Left ventricle myocardium superior (tissue), 1 donor: ENCODE measurements at places on chromosomes 5 and 9.

- no peak for DNase-seq
Observed at GRCh38 chr5:82362636-82363035, 84.5 kb upstream of the RPS23 start.

DNA sequence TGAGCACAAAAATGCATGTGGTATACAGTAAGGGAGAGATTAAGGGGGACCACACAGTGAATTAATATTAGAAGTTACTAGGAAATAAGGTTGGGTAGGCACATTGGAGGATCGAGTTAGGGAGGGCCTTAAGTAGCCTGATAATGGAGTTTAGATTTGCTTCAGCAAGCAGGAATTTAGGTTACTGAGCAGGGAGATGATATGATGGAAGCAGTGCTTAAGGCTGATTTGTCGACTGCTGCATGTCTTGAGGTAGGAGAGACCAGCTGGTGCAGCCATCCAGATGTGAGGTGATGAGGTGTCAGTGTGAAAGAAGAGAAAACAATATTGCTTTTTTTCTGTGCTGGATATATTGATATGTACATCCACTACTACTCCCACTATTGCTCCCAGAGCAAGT is 55.2 kb upstream of the ACTBL2 start:
- DNase-seq, result no peak

GRCh38 chr5:79436821-79437220 is 77.1 kb downstream of the HOMER1 start:
- no peak for DNase-seq

GRCh38 chr9:93893899-93894690 is 61.1 kb downstream of the BARX1 start:
- no peak for DNase-seq

DNA sequence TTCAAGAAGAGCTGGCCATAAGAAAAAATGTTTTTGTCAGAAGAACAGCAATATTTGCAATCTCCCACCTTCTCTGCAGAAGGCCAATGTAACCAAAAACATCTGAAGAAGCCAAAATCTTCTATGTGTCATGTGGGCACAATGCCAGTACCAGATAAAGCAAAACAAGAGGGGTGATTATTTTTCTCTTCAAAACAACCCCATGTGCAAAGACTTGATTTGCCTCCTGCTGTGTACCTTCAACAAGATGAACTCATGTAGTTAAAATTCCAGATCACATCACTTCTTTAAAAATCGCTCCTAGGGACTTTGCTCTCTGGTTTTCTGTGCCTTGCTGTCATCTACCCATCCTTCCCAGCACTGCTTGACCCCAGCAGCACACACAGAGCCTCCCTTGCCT is 134.0 kb upstream of the MAP3K1 start:
- no peak for DNase-seq

- no peak for DNase-seq
Observed at GRCh38 chr5:156594406-156594805, 255.7 kb upstream of the PPP1R2B start.

GRCh38 chr5:139975306-139975705 is 67.8 kb downstream of the NRG2 start:
- DNase-seq, result no peak

DNA sequence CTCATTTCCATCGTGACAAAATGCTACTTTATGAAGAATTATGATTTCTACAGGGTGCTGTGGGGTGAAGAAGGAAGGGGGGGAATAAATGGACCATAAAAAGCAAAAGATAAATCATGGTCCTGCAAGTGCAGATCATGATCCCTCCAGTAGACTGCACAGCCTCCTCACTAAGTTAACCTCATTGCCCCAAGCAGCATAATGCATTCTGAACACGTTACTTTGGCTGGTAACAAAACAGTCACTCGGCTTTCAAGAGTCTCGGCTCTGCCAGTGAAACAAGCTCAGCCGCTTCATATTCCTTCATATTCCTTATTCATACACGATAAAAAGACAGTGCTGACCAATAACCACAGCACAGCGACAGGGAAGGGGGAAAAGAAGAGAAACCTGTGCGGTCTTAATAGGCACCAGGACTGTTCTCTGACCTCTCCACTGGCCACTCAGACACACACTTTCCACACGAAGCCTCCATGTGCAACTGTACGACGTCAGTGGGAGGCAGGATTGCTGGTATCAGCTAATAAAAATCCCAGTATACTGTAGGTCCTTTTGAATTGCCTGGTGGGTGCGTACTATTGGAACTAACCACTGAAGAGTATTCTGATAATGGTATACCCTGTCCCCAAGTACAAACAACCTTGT is 60.5 kb downstream of the ANKH start:
- no peak for DNase-seq

DNA sequence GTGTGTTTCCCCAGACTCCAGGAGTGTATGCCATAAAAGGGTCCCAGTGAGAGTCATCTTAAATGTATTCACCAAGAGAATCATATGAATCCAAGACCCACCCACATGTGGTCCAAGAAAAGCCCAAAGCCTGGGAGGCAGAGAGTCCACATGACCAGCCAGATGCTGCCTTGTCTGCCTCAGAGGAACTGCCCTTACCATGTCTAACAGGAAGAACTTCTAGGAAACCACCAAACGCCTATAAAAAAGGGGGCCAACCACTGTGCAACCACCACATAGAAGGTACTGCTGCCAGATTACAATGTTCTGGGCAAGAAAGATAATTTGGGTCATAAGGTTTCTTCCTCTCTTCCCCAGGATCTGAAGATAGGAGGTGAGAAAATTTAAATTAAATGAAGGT is 129.8 kb upstream of the SLC24A2 start:
- no peak for DNase-seq

DNA sequence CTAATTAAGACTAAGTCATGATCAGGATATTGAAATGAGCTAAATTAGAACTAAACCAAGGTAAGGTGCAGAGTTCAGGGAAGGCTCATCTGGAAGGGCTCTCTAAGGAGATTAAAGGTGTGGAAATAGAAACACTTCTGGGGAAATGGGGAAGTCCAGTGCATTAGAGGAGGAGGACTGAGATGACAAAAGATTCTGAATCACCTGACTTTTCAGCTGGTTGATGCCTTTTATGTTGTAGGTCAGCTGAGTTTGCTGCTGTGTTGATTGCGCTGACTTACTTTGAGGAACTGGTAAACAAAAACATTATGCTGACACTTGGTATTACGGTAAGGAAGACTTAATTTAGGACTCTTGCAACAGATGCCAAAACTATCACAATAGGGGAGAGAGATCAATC is 23.8 kb downstream of the IFNA5 start:
- no peak for DNase-seq

- DNase-seq, result no peak
Observed at GRCh38 chr5:8157320-8157822, 288.4 kb downstream of the MTRR start.

DNA sequence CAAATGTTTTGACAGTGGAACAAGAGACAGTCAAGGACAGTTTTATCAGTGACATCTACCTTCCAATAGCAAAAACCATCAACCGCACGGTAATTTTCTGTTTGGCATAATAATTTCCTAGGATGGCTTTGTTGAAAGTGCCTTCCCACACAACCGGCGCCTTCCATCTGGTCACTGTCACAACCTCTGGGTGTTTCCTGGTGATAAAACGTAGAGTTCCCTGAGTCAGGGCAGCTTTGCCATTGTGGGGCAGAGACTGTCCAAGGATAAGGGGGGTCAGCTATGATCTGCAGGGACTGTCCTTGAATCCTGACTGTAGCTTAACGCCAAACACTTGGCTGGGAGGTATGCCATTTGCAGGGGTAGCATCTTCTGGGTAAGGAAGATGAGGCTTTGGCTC is 47.6 kb downstream of the GGTA1 start:
- DNase-seq, result no peak

- DNase-seq, result no peak
Observed at GRCh38 chr9:98980291-98980690, 36.6 kb downstream of the COL15A1 start.

DNA sequence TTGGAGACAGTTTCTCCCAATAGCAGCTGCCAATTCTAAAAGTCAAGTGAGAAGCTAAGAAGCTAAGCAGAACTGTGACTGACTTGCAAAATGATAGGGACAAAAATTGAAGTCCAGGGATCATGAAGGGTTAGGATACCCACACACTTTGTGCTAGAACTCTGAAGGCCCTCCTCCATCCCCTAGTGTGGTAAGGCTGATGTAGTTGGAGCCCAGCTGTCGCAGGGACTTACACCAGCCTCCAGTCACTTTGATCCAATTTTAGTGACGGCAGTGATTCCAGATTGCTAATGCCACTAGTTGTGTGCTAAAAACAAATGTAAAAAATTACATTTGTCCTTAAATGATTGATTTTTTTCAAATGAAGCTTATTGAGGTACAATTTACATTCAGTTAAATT is 742.7 kb upstream of the ZNF608 start:
- no peak for DNase-seq

DNA sequence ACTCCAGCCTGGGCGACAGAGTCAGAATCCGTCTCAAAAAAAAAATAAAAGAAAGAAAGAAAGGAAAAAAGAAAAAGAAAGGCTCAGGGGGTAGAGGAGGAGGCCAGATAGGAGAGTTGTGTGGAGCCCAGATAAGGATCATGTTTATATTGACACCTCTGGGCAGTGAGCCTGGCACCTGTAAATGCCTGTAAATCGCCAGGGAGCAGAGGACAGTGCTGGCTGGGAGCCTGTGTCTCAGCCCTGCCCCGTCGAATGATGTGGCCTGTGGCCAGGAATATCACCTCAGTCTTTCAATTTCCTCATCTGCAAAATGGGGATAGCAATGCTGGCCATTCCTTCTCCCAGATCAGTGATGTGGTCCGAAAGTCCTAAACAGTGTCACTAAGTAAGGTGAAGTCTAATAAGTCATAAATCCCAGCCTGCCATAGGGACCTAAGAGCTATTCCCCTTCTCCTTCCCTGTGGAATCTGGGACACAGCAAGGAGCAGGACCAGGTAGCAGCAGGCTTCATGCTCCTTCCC is 10.3 kb upstream of the ABO start:
- no peak for DNase-seq

- DNase-seq, result no peak
Observed at GRCh38 chr5:154618696-154619095, 136.5 kb upstream of the LARP1 start.

DNA sequence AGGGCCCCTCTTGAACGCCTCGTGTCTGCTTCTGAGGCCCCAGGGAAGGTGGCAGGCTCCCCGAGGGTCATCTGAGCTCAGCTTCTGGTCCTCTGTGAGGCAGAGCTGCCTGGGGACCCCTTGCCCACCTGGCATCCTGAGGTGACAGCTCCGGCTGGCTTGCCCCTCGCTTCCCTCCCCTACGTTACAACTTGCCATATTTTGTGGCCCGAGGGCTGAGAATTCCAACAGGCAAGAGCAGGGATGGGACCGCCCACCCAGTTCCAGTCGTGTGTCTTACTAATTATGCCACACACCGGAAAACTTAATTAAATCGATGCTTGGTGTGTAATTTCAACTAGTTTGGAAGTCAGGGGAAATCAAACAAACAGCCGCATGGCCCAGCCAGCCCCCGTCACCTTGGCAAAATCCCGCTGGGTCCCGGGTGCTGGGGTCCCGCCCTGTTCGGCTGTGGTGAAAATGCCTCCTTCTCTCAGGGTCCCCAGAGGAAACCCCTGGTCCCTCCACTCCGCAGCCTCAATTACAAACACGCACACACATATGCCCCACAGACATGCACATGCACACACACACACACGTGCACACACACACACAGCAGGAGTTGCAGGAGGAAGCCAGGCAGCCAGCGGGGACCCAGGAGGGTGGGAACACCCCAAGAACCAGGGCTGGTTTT is 221.0 kb upstream of the IER5L start:
- peak; percentile 17 for DNase-seq

GRCh38 chr9:108671794-108672193 is 184.0 kb downstream of the ACTL7B start:
- no peak for DNase-seq

GRCh38 chr5:83368319-83368718 is 103.2 kb upstream of the VCAN start:
- no peak for DNase-seq

GRCh38 chr5:125175348-125176004 is 429.0 kb upstream of the ZNF608 start:
- DNase-seq, result no peak

DNA sequence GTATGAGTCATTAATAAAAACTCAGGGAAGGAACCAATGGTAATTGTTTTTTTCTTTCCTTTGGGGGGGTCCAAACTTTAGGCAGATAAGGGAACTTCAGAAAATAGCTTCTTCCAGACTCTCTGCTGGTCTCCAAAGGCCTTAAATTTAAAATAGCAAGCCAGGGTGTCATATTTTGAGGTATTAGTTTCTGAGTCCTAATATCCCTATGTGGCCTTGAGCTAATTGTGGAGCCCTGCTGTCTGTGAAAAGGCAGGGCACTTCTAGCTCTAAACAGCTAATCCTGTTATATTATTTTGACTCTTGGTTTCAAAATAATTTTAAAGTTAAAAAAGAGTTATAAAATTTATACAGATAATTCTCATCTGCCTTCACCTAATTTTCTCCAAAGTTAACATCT is 195.7 kb upstream of the PPP1R2B start:
- DNase-seq, result no peak

- DNase-seq, result peak; percentile 79
Observed at GRCh38 chr9:21995006-21995665, 545 bp downstream of the CDKN2B-AS1 start.

GRCh38 chr5:124735169-124735858 is 11.1 kb downstream of the ZNF608 start:
- DNase-seq, result no peak

GRCh38 chr5:151574444-151574996 is 16.6 kb downstream of the FAT2 start:
- DNase-seq, result no peak

DNA sequence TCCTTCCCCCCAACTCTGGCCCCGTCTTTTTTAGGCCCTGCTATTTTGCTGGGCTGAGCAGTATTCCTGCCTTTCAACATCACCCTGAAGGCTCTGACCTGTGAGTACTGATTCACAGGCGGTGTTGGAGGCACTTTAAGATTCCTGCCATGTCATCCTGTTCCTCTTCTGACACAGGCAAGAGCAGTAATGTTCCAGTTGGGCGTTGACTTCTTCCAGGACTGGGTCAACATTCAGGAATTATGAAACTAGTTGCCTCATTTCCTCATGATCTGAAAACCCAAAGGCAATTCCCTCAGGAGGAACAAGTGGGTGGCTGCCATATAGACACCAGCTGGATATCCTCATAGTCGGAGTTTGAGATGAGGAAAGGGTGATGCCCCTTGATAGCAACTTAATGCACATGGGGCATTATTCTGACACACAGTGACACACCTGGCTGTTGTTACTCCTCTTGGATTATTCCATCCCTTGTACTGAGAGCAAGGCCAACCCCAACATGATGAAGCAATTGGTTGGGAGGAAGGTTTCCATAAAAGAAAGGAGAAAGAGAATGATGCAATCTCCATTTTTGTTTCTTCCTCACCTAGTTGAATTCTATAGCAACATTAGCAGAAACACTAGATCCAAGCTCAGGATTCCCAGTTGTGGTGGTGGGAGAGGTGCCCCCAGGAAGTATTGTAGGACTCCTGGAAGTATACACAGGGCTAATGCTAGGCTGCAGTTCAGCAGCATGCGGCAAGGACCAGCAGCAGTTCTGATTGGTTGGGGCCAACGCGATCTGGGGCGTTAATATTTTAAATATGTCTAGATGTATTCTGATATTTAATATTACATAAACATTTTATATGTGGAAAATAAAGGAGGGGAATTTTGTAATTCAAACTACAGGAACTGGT is 19.6 kb upstream of the GLRX start:
- DNase-seq, result no peak
